ENCODE measurements at places on chromosomes 1 and 21.

- no peak for DNase-seq
Observed at GRCh38 chr1:32988665-32989064, 24.1 kb upstream of the RNF19B start.

DNA sequence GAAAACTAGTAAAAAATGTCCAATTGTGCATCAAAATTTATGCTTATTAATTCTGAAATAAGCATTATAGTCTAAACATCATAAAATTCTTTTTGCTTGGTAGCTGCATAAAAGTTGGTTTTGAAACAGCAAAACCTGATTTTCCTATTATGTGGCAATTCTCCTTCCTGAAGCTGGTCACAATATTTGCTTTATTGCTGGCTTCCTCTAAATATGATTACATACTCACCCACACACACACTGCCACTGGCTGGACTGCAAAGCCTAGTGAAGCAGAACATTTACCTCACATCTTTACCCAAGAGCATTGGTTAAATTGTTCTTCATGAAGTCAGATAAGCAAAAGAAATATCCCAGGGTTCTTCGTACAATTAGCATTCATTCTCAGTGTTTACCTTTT lies 103.0 kb downstream of the NR5A2 start:
- no peak for DNase-seq

- no peak for DNase-seq
Observed at GRCh38 chr1:20575541-20576336, 13.2 kb upstream of the CDA start.

DNA sequence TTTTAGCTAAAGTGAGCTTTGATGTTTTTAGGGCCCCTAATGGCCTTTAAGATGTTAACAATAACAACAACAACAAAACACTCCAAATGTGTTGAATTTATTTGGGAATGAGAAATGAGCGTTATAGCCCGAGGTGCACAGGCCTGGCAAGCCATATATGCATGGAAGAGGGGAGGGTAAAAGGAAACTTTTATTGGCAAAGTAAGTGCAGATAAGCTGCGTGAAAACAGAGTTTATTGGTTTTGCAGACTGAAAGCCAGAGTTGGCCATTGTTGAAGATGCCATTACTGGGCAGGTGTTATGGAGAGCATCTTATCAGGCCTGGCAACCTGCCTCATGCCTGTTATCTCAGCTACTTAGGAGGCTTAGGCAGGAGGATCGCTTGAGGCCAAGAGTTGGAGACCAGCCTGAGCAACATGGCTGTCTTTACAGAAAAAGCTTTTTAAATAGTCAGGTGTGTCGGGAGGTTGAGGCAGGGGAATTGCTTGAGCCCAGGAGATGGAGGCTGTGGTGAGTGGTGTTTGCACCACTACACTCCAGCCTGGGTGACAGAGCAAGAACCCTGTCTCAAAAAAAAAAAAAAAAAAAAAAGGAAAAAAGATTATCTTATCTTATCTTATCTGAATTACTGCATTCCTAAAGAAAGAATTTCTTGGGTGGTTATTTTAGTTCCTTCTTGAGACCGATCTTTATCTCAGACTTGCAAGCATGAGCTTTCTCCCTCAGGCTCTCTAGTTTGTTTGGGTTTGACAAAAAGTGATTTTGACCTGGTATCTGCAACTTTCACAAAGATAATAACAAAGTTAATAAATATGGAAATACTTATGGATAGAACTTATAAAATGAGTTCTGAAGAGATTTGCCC lies 1.7 kb downstream of the PATJ start:
- DNase-seq: no peak

All from T-helper 9 cell (primary cell).